Bronchial epithelial cell (primary cell): ENCODE measurements at places on chromosomes 11 and 22. TPM values are rescaled to one million over a fixed set of nuclear protein-coding genes. Genes with fewer than 3 reads are reported as not detected.

GRCh38 chr11:18010121-18010670 is 2.7 kb downstream of the SERGEF start:
- DNase-seq: no peak

The ANO1 gene
- total RNA-seq: 1.3 and 1.4 TPM in 2 replicates

- DNase-seq: no peak
These were observed 983.9 kb upstream of the CNTN5 start for GRCh38 chr11:98036810-98037209.

DNA sequence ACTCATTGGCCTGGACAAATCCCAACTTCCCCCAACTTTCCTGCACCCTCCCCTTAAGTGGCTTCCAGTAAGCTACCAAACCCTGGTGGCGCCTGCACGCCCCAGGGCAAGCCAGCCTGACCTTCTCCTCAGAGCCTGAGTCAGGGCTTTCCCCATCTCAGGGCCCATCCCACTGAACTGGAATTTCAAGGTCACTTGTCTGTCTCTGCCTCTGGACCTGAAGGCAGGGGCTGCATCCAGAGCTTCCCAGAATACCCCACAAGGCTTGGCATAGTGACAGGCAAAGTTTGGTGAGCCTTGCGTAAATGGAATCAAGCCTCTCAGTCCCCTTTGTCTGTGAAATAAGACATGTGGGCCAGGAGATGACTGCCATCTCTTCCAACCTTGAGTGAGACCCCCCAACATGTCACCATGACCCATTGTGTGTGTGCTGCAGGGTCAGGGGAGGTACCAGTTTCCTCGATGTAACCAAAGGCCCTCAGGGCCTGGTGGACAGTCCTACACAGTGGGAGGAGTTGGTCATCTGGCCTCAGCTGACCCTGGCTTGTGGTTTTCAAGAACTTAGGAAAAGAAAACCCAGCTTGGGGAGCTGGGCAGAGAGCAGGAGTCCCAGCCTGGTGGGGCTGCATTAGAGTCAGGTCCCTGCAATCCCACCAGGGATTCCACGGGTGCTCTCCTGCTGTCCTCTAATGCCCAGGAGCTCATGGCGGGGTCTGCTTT is 8.9 kb downstream of the ALX4 start:
- no peak for DNase-seq

DNA sequence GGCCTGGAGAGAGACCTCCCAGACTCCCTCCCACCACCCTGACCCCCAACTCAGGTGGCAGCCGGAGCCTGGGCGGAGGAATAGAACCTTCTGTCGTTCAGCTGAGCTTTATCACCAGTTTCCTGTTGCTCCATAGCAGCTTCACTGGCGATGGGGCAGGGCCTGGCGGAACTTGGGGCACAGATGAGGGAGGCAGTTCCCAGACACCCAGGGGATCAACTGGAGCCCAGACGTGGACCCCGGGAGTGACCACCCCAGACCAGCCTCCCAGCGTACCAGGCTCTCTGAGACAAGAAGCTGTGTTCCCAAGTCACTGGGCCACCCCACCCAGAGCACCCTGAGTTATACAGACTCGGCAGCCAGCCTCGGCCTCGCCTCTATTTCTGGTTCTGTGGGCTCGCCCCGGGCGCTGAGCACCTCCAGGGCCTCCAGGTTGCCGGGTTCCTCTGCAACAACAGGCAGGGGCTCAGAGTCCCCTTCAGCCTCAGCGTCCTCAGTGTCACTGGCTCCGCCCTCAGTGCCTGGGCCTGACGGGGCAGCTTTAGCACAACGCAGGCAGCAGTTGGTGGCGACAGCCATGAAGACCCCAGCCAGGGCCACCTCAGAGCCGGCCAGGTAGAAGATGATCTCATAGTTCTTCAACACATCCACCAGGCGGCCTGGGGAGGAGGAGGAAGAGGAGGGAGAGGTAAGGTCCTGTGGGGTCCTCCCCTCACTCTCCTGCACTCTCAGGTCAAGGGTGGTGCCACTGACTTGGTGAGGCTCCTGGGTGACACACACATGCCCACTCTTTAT is 5.7 kb downstream of the SLC16A8 start:
- DNase-seq: no peak
